ENCODE measurements at places on chromosomes 6 and 20. TPM values are rescaled to one million over a fixed set of nuclear protein-coding genes. Genes with fewer than 3 reads are reported as not detected.

BPIFA1 gene
- total RNA-seq = not detected

TNFAIP3 gene
- total RNA-seq = 14.5 TPM

OXT gene
- not detected for total RNA-seq

SMIM8 gene
- 8.0 TPM for total RNA-seq

- no peak for DNase-seq
Observed at GRCh38 chr20:62898093-62898964, 28.0 kb downstream of the DIDO1 start.

DNA sequence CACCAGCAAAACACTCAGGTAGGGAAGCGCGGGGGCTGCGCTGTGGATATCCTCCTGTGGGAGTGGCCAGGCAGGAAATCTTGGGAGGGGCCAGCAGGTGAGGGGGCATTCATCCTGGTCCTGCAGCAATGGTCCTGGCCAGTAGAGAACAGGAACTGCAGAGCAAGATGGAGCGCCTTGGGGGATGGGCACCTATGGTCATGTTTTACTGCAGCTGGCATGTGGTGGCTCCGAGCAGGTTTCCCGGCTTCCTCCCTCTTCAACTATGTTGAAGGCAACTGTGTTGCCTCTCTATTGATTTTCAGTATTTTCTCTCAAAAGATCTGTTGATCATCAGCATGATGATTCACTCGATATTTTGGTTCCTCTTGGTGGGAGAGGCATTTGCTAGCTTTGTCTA is 70.9 kb downstream of the SNAP91 start:
- no peak for DNase-seq

DNA sequence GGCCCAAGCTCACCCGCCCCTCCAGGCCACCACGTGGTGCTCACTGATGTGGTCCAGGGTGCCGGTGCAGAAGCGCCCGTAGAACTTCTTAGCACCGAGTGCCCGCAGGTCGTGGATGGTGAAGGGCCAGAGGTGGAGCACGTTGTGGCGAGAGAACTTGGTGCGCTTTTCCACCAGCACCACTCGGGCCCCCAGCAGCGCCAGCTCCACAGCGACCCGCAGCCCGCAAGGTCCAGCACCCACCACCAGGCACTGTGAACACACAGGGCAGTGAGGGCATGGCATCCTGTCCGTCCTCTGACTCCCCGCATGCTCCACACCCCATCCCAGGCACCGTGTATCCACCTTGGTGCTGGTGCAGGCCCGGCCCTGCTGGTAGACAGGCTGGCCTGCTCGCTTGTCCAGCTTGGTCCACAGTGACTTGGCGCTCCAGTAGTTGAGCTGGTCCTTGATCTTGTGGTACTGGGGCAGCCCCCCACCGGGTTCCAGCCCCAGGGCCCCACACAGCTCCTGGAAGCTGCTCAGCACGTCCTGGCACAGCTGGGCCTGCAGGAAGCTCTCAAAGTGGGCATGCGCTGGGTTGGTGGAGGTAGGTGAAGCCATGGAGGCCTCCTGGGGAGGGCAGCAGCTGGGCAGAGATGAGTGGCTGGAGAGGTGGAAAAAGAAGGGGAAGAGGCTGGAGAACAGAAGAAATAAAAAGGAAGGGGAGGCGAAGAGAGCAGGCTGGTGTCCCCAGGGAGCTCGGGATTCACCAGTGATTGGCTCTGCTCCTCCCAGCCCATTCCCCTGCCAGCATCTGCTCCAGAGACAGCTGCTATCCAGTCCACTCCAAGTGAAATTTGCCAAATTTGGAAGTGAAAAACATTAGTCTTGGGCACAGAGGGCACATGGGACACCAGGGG is 1.7 kb downstream of the MICAL1 start:
- DNase-seq = no peak

DNA sequence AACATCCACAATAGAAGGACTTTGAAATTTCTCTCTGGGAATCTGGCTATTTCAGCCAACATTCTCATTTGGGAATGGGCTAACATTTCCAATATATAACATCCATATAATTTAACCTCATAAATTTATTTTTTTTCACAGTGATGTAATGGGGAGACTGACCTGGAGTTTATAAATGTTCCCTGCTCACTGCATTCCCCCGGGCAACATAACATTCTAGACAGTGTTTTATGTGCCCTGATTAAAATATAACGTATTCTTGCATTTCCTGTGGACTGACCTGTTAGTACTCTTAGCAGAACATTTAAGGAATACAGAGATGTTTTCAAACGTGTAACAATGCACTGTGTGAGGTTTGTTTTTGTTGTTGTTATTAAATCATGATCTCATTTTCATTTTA is 20.9 kb downstream of the TSHZ2 start:
- DNase-seq = no peak

DNA sequence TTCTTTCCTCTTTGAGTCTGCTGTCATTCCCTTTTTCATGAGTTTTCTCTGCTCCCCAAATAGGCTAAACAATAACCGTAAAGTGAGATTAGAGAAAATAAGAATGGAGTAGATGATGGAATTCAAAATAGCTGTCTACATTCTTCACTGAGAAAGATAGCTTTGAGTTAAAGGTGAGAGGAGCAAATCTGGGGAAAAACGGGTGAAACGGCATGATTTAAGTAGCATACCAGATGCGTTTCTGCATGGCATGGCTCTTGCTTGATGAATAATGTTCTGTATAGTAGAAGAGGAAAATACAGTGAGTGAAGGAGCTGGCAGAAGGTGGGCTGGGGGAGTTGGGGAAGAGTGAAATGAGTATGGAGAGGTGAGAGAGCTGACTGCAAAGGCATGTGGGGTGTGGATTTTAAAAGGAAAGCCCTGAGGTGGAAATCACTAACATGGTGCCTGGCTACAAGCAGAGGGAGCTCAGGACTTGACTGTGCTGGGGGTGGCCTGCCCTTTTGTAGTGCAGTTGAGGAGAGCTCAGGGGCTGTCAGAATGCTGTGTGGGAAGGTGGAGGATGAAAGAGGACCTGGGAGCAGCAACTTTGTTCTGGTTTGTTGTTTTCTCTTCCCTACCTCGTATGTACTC is 8.8 kb downstream of the BICRAL start:
- no peak for DNase-seq
